Camera-type eye (tissue), 1 donor: ENCODE measurements at places on chromosomes 5 and 9. TPM values are rescaled to one million over a fixed set of nuclear protein-coding genes. Genes with fewer than 3 reads are reported as not detected.

ALDH7A1 gene
- 84.9 TPM for total RNA-seq

RPS14 gene
- 1,590 TPM for total RNA-seq

PAM gene
- 171 TPM for total RNA-seq

SPINK1 gene
- total RNA-seq = not detected

CAMK4 gene
- total RNA-seq = 28.8 TPM
